ENCODE measurements at places on chromosomes 5 and 9.

DNA sequence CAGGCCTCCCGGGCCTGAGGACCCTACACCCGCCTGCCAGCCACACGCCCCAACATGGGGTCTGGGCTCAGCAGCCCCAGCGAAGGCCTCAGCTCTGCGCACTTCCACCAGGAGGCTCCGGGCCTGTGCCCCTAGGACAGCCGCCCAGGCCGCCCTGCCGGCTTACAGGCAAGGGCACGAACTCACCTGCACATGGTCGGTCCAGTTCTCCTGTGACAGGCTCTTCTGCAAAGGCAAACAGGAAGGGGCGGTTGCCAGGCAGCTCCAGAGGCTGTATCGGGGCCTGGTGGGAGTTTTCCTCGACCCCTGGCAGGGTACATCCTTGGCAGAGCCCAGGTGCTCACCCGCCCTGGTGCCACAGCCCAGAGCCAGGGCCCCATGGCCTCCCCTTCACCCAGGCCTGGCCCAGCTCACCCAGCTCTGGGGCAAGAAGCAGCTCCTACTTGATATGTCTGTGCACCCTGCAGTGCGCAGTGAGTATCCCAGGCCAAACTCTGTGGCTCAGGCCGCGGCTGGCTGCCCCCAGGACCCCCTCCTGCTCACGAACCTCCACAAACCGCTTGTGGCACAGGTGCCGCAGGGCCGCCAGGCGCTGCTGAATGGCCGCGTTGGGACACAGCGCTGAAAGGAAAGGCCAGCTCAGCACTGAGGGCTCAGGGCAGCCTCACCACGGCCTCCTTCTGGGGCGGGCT, 52.2 kb upstream of the NRARP start:
- no peak for DNase-seq

DNA sequence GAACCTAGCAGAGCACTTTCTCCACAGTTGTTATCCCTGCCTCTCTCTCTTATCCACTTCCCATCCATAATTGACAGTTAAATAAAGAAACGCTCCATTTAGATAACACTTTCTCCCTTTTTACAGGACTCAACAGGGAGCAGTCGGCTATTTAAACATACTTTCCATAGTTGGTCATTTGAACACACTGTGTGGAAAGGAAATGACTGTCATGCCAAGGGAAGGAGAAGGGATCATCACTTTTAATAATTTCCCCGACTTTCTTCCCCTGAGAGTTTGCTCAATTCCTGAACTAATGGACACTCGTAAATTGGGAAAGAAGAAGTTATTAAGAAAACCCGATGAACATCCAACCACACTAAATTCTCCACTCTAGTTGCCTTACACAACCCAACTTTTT, 400.8 kb upstream of the PTGER4 start:
- DNase-seq: no peak

GRCh38 chr5:76622973-76623596, at the start of gene F2RL2:
F2RL2 (minus strand) TSS chr5:76623403; CDS start chr5:76623230, 173 bp downstream.
- no peak for DNase-seq

- no peak for DNase-seq
Observed at GRCh38 chr5:41871852-41872251, 1.6 kb upstream of the OXCT1 start.

DNA sequence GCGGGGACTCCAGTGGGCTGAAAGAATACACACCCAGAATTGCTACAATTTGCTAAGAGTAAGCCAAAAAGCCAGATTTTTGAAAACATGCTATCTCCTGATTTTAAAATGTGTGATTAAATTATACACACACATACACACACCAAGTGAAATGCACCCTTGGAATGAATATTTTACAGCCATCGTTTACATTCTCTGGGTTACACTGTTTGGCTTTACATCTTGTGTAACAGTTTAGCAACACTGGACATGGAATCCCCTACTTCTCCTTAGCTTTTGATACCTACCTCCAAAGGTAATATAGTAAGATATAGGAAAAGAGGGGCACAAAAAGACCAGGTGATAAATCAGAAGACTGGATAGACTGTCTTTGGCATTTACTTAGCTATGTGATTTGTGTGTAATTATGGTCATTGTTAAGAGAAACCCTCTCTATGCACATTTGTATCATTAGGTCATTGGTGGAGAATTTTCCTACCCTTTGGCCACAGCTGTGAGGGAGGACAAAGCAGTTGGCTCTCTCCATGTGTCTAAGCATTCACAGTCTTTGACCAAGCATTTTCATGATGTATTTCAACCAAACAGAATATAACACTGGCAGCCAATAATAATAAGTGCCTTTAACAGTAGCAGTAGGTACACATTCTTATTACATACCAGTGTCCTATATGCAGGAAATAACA, 7.6 kb downstream of the SVEP1 start:
- DNase-seq: no peak
